CD4-positive, alpha-beta T cell treated with Interleukin-1 beta for 1 hour (primary cell): ENCODE measurements at places on chromosomes 13 and 19.

DNA sequence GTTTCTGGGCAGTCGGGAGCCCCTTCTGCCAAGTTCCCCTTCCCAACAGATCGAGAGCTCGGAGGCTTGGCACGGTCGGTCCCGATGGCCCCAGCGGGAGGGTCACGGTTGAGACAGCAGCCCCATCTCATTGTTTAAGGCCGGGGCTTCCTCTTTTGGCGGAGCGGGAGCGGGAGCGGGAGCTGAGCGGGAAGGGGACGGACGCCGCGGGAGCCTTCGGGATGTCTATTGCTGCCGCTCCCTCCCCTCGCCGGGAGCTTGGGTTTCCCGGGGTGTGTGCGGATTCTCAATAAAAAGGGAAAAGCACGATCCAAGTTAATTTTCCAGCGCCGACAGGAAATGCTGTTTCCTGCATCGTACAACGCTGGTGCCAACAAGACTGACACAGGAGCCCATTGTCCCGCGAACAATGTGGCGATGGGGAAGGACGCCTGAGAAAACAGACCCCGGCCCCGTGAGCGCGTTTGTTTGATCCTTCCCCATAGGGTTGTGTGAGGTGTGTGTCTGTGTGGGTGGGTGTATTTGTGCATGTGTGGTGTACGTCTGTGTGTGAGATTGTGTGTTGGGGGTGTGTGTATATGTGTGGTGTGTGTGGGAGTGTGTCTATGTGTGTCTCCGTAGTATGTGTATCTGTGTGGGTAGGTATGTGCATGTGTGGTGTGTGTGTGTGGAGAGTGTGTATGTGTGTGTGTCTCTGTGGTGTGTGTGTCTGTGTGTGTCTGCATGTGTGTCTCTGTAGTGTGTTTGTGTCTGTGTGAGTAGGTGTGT lies 36.3 kb upstream of the FLT1 start:
- peak; percentile 15 for DNase-seq

DNA sequence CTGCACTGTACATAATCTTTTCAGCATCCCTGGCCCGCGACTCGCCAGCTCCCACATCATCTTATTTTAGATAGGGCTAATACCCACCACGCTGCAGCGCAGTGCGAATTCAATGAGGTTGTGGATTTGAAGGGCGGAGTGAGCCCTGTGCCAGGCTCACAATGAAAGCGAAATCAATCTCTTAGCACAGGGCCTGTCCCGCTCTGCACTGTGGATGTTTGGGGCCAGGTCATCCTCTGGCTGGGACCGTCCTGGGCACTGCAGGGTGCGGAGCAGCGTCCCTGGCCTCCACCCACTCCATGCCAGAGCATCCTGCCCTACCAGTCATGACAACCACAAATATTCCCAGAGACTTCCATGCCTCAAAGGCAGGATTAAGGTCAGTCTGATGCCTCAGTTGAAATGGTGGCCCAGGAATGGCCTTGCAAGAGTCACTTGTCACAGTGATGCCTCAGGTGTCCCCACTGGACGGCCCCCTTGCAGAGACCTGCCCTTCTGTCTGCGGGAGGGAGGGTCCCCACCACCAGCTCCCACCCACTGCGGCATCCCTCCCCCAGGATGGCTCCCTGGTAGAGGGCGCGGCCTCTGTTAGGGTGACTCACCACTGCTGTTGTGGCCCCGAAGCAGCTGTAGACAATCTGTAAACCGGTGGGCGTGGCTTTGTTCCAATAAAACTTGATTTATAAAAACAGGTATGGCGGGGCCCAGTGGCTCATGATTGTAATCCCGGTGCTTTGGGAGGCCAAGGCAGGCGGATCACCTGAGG lies 5.6 kb downstream of the UHRF1 start:
- peak; percentile 77 for DNase-seq

DNA sequence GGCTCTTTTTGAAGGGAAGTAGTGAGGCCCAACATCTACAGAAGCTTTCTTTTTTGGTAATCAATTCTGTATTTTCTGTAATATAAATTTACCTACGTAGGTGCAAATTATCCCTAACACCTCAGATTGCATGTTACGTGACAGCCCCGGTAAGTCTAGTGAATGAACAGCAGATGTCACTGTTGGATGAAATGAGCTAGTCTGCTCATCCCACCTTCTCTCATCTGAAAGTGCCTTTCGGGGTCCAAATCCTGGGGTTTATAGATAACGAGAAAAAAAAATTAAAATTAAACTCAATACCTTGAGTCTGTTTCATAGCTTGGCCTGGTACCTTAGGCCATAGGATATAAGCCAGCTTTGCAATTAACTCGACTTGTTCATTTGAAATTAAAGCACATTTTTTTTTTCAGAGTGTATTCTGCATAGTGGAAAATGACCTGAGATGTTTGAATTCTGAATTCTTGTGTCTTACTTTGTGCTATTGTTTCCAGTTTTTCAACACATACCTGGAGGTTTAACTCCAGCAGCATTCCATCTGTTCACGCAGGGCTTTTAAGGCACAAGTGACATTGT lies 548.2 kb downstream of the GPC5 start:
- DNase-seq, result no peak

- DNase-seq, result no peak
These were observed 1599.8 kb downstream of the OLFM4 start for GRCh38 chr13:54628383-54628782.

GRCh38 chr19:29785955-29786589 lies 25.7 kb upstream of the CCNE1 start:
- no peak for DNase-seq

DNA sequence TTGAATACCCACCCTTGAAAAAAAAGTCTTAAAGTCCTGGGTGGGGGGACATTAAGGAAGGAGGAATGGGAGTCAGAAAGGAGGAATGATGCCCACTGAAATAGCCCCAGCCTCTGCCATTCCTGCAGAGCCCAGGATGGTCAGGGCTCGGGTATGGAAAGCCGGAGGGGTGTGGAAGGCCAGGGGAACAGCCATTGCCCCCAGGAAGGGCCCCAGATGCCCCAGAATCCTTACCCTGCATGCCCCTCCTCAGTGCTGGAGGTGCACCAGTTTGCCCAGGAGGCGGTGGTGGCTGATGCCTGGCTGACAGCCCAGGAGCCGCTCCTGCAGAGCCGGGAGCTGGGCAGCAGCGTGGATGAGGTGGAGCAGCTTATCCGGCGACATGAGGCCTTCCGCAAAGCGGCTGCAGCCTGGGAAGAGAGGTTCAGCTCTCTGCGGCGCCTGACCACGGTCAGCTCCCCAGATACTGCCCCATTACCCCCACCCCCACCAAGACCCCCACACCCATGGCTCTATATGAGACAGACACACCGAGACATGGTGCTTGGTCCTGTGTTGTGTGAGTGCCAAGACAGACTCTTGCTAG lies 10.7 kb upstream of the SHKBP1 start:
- no peak for DNase-seq

- DNase-seq, result no peak
These were observed 5.1 kb upstream of the USP12 start for GRCh38 chr13:27176470-27177410.

DNA sequence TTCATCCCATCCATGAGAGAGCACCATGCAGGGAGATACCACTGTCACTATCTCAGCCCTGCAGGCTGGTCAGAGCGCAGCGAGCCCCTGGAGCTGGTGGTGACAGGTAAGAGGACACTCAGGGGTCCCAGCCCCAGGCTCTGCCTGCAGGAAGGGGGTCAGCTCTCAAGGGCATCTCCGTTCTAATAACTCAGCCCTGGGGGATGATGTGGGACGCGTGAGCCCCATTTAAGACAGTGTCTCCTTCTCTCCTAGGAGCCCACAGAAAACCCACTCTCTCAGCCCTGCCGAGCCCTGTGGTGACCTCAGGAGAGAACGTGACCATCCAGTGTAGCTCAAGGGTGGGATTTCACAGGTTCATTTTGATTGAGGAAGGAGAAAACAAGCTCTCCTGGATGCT lies 15.5 kb upstream of the KIR3DL3 start:
- DNase-seq, result no peak

- no peak for DNase-seq
These were observed 904.8 kb upstream of the PCDH20 start for GRCh38 chr13:62320129-62321108.

- peak; percentile 35 for DNase-seq
These were observed 46.4 kb upstream of the SHKBP1 start for GRCh38 chr19:40530091-40530901.

- DNase-seq, result no peak
These were observed 46.2 kb downstream of the ING1 start for GRCh38 chr13:110759710-110760109.

DNA sequence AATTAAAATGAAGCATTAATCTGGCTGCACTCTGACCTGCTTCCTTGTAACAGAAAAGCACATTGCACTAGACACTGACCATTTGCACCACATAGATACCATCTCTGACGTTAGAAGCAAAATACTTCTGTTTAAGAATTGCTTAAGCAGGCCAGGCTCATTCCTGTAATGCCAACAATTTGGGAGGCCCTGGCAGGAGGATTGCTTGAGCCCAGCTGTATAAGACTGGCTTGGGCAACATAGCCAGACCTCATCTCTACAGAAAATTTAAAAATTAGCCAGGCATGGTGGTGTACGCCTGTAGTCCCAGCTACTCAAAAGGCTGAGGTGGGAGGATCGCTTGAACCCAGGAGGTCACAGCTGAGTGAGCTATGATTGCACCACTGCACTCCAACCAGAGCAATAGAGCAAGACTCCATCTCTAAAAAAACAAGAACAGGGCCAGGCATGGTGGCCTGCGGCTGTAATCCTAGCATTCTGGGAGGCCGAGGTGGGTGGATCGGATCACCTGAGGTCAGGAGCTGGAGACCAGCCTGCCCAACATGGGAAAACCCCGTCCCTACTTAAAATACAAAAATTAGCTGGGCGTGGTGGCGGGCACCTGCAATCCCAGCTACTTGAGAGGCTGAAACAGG lies 7.0 kb upstream of the TLE6 start:
- no peak for DNase-seq

GRCh38 chr19:49997709-49998108 lies 27.5 kb downstream of the VRK3 start:
- DNase-seq, result peak; percentile 27

GRCh38 chr13:25232937-25233515 lies 54.3 kb downstream of the MTMR6 start:
- no peak for DNase-seq
